Activated CD8-positive, alpha-beta memory T cell treated with anti-CD3 and anti-CD28 coated beads, Interleukin-2, amount 50 U/mL, for 48 hours (primary cell): ENCODE measurements at places on chromosomes 16 and 17.

GRCh38 chr16:339680-340079, 12.8 kb downstream of the AXIN1 start:
- DNase-seq: no peak

DNA sequence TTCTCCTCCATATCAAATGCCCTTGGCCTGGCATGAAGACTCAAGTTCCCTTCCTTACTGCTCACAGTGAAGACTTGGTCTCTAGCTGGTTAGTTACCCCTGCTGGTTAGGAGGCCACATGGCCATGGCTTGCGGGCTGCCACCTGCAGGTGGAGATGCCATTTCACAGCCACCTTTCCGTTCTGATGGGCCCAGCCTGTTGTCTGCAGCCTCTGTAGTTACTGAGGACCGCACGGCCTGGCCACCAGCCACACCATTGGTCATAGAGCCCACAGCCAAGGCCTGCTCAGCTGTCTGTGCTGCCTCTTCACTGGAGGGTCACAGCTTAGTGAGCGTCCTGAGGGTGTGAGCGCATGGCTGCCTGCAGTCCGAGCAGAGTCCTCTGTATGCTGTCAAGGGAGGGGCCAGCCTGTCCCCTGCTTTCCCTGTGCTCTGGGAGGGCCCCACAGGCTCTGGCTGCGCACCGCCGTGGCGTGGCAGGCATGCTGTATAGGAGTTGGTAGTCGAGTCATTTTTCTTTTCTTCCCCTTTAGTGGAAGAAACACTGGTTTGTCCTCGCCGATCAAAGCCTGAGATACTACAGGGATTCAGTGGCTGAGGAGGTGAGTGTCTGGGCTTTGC, 59.2 kb downstream of the PLD6 start:
- no peak for DNase-seq

DNA sequence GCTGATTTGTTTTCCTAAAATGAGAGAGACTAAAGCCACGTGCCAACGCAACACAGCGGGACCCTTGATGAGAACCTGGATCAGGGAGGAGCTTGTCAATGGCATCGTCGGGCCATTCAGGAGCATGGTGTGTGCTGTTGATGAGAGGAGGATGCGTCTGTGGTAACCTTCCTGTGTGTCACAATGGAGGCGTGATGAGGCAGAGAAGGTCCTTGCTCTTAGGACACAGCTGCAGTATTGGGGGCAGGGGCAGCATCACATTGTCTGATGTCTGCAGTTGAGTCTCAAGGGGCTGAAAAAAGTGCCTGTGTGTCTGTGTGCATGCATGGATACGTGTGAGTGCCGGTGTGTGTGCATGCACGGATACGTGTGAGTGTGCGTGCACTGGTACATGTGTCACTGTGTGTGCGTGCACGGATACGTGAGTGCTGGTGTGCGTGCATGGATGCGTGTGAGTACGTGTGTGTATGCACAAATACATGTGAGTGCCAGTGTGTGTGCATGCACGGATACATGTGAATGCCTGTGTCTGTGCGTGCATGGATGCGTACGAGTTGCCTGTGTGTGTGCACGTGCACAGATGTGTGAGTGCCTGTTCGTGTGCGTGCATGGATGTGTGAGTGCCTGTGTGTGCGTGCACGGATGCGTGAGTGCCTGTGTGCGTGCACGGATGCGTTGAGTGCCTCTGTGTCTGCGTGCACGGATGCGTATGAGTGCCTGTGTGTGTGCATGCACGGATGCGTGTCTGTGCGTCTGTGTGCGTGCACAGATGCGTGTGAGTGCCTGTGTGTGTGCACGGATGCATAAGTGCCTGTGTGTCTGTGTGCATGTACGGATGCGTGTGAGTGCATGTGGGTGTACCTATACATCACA, 39.3 kb downstream of the BAIAP2 start:
- DNase-seq: no peak

- no peak for DNase-seq
Measured at GRCh38 chr17:18381158-18381952, 3.8 kb downstream of the EVPLL start.

GRCh38 chr17:45895304-45895968, 1.1 kb downstream of the MAPT start:
- no peak for DNase-seq

DNA sequence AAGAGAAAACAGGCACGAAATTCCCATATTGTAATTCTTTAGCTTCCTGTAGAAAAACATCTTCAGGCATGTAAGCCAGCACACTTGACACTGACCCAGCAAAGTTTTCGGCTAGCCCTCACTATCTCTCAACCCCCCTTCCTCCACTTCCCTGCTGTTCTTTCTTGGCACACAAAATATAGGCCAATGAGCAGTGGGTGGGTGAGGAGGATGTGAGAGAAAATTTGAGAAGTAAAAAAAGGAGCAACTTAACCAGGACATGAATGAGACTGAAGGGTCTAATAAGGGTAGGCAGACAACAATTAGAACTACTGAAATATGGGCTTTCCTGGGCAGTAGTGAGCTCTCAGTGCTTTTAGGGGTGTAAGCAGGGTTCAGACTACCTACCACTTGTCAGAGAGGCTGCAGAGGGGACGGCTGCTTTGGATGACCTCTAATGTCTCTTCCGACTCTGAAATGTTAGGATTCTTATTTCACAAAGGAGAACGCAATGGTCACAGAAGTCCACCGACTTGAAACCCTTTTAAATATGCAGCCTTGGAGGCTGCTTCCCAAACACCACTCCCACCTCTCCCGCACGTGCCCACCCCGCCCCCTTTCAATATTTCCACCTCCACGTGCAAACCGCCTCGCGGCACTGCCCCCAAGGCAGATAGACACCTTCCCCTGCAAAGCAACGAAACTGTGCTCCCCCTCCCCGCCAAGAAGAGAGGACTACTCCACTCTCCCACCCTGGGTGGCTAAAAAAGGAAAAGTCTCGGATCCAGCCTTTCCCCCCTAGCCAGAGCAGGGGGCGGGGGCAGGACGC, 889 bp downstream of the MBTD1 start:
- no peak for DNase-seq

DNA sequence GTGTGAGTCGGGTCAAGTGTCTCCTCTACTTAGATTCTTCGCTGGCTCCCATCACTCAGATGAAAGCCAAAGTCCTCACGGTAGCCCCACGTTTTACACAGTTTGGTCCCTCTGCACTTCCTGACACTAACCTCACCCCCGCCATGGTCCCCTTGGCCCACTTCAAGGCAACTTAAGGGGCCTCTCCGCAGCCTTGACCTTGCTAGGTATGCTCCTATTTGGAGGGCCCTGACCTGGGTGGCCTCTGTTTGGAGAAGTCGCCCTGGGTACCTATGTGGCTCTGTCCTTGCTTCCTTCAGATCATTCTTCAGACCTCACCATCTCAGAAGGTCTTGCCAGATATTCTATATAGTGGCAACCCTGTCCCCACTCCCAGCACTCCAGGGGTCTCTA, 110.2 kb downstream of the SOCS1 start:
- no peak for DNase-seq

DNA sequence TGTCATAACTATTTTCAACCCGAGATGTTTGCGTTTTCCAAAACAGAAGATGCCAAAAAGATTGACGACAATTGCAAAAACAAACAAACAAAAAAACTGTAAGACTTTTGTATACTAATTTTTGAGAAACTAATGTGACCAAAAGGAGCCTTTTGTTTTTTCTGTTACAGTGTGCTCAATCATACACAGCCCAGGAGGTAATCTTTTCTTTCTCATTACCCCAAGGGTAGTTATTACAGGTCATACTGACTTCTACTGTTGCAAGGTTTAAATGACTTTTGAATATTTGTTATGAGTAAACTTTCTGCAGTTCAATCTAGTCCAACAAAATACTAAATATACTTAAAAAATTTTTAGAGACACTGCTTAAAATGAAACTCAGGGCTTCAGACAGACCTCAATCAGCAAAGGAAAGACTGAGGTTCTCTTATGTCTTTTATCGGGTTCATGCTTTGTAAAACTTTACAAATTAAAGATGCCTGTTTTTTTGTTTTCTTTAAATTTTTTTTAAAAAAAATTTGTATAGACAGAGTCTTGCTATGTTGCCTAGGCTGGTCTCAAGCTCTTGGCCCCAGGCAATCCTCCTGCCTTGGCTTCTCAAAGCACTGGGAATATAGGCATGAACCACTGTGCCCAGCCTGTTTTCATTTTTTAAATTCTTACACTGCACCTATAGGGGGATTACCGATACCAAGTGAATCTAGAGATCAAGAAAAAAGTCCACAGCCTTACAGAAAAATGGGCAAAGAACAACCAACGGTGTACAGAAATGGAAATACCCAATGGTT, 47.6 kb downstream of the SPOP start:
- DNase-seq: no peak

- no peak for DNase-seq
Measured at GRCh38 chr17:4326608-4327007, 39.9 kb downstream of the UBE2G1 start.

GRCh38 chr16:12259651-12260050, 283.1 kb downstream of the SNX29 start:
- DNase-seq: no peak

GRCh38 chr16:26567356-26567755, 499.4 kb upstream of the C16orf82 start:
- no peak for DNase-seq

DNA sequence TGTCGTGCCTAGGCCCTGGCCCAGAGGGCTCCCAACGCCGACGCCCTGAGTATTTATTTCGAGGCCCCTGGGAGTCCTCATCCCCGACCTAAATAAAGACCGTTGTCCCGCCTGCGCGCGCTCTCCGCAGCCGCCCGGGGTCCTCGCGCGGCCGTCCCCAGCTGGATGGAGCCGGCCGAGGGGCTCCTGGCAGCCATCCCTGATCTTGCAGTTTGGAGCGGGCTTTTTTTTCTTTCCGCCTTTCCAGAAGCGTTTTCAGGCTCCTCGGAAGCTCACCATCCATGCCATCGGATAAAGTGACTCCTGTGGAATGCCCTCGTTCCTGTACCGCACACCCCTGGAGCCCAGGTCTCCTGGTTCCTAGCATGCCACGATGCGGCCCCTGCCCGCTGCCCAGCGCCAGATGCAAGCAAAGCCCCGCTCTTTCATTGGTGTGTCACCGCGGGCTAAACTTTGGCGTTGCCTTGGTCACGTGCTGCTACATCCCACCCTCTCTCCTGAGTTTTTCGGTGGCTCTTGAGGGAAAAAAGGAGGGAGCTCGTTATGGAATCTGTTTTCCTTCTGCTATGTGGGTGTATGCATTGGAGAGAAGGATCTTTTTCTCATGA, 716 bp downstream of the TMEM94 start:
- DNase-seq: peak; percentile 61

DNA sequence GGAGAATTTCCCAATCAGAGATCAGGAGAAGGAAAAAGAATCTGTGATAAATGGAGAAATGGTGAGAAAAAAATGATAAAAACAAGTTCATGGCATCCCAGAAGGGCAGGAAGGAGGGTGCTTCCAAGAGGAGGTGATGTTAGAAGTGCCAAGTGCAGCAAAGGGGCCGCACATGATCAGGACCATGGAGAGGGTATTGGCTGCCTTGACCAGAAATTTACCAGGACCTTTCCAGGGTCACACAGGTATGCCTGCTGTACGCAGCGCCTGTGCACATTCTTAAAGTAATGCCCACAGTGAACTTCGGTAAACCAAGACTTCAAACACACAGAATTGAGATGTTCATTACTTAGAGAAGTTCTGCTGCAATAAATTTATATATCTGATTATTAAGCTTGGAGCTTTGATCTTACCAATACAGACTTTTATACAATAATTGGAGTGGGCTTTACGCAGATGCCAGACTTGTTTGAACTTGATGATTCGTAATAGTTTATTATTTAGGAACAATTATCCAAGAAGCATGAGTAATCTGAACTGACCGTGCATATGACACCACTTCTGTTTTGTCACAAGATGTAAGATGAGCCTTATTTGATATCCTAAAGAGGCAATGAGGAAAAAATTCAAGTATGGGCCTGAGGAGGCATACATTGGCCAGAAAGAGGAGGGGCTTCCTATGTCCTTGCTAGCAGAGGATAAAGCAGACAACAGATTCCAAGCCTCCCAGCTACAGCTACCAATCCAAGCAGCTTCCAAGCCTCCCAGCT, 2.2 kb upstream of the KRT33A start:
- DNase-seq: no peak

DNA sequence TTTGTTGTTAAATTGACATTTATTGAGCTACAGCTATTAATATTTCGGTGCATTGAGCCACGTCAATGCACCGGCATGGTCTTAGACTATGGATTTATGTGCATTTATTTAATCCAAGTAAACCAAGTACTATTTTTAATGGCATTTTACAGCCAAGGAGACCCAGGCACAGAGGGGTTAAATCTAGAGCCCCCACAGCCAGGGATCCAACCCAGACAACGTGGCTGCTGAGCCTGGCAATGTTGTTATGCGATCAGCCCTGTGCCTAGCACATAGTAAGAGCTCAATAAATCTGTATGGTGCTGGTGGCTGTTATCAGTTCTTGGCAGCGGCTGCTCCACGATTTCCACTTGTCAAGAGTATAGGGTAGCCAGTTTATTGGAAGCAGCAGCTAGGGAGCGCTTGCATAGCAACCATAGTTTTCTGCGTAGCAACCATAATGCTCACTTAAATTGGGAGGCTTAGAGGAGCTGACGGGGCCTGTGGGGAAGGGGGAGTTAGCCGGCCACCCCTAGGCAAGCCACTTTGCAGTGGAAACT, 541 bp upstream of the RBBP6 start:
- DNase-seq: no peak

- no peak for DNase-seq
Measured at GRCh38 chr17:63928172-63928666, 3.9 kb downstream of the CD79B start.

GRCh38 chr16:68676113-68676860, 31.2 kb downstream of the CDH3 start:
- DNase-seq: no peak

- DNase-seq: peak; percentile 89
Measured at GRCh38 chr16:1413684-1414531, 596 bp downstream of the UNKL start.
